ENCODE measurements at places on chromosomes 12 and 14. TPM values are rescaled to one million over a fixed set of nuclear protein-coding genes. Genes with fewer than 3 reads are reported as not detected.

Gene CCDC184
- 4.4 TPM for total RNA-seq

Gene EIF2S3B
- total RNA-seq = 0.55 TPM

Gene OTX2
- 538 TPM for total RNA-seq

Gene AQP6
- total RNA-seq = 1.9 TPM

Gene CD4
- 7.2 TPM for total RNA-seq

Gene DIO2
- 21.3 TPM for total RNA-seq

Gene RILPL1
- total RNA-seq = 10.7 TPM

Gene SPX
- 6.8 TPM for total RNA-seq

Gene DIABLO
- total RNA-seq = 66.1 TPM

Gene KRT78
- total RNA-seq = 2.6 TPM

Gene MYF5
- total RNA-seq = 4.5 TPM

Gene ETFBKMT
- 6.3 TPM for total RNA-seq

Gene TSPAN8
- 1.4 TPM for total RNA-seq

Gene NCKAP5L
- 22.6 TPM for total RNA-seq

Gene SLCO1A2
- 0.05 TPM for total RNA-seq

Gene NELL2
- total RNA-seq = 195 TPM

Gene INSM2
- total RNA-seq = 24.3 TPM

Gene CD27
- total RNA-seq = not detected

Gene GYS2
- total RNA-seq = not detected

Gene HPD
- total RNA-seq = 0.77 TPM

Gene RNASE2
- total RNA-seq = not detected

Gene MEG3
- total RNA-seq = 371 TPM

Gene IPO4
- 19.1 TPM for total RNA-seq

Gene SAMD15
- total RNA-seq = 4.7 TPM

Gene HOXC11
- not detected for total RNA-seq

Gene ERP27
- 1.3 TPM for total RNA-seq

Gene PLEKHH1
- 25.3 TPM for total RNA-seq

Gene PWP1
- 74.9 TPM for total RNA-seq

Gene BDKRB1
- total RNA-seq = 0.38 TPM

Gene PLXNC1
- 73.7 TPM for total RNA-seq

Gene PLBD2
- 21.4 TPM for total RNA-seq

Gene DPPA3
- not detected for total RNA-seq

Gene EGLN3
- 31.7 TPM for total RNA-seq

Gene PPP4R4
- total RNA-seq = 10.0 TPM

Gene LIN7A
- total RNA-seq = 35.1 TPM

Gene NEUROD4
- total RNA-seq = 367 TPM

Gene AQP2
- not detected for total RNA-seq

Gene KLRD1
- total RNA-seq = 0.82 TPM

Gene SERPINA1
- total RNA-seq = 6.8 TPM

Gene SERPINA5
- total RNA-seq = 0.66 TPM

Gene PCED1B
- 0.82 TPM for total RNA-seq

Gene NPFF
- not detected for total RNA-seq

Gene LRIG3
- total RNA-seq = 107 TPM

Gene CYP27B1
- total RNA-seq = 1.6 TPM

Gene FIGNL2
- 2.2 TPM for total RNA-seq

Gene TMEM233
- 0.49 TPM for total RNA-seq

Gene A2M
- 182 TPM for total RNA-seq

Gene DDIT3
- 37.2 TPM for total RNA-seq

Gene LYZ
- total RNA-seq = 104 TPM

Gene CACNA2D4
- total RNA-seq = 49.8 TPM

Gene CD63
- 307 TPM for total RNA-seq

Gene RIPK3
- 4.4 TPM for total RNA-seq

Gene TAPBPL
- total RNA-seq = 15.7 TPM

Gene PGF
- total RNA-seq = 11.8 TPM

Gene SLC38A4
- 0.88 TPM for total RNA-seq

Gene FITM1
- total RNA-seq = 11.4 TPM
